ENCODE measurements at places on chromosomes 11 and 22. TPM values are rescaled to one million over a fixed set of nuclear protein-coding genes. Genes with fewer than 3 reads are reported as not detected.

GTSE1 gene
- total RNA-seq = 3.6 TPM

MPPED2 gene
- under 0.01 TPM for total RNA-seq

HPX gene
- total RNA-seq = 0.28 TPM

APOBEC3H gene
- total RNA-seq = not detected

CRY2 gene
- total RNA-seq = 5.8 TPM

EFCAB6 gene
- 0.45 TPM for total RNA-seq

FEN1 gene
- total RNA-seq = 22.3 TPM

RBX1 gene
- 69.1 TPM for total RNA-seq

TTC17 gene
- total RNA-seq = 53.5 TPM

HRAS gene
- total RNA-seq = 77.6 TPM

KRTAP5-10 gene
- not detected for total RNA-seq

ADORA2A gene
- 37.6 TPM for total RNA-seq

TMEM218 gene
- 18.8 TPM for total RNA-seq

MMP13 gene
- not detected for total RNA-seq

CREB3L1 gene
- 8.3 TPM for total RNA-seq

KIRREL3 gene
- total RNA-seq = not detected

XRCC6 gene
- total RNA-seq = 329 TPM

USH1C gene
- total RNA-seq = not detected

PACSIN3 gene
- 11.5 TPM for total RNA-seq

MPPED1 gene
- not detected for total RNA-seq

KREMEN1 gene
- total RNA-seq = 0.27 TPM

PTPN5 gene
- total RNA-seq = not detected

CRYBB2 gene
- 0.18 TPM for total RNA-seq

OR2AT4 gene
- total RNA-seq = not detected

Data from endothelial cell of coronary artery (primary cell).